Activated T-cell treated with anti-CD3 and anti-CD28 coated beads, Interleukin-2, amount 50 U/mL, for 72 hours (primary cell): ENCODE measurements at places on chromosomes 3 and 15. TPM values are rescaled to one million over a fixed set of nuclear protein-coding genes. Genes with fewer than 3 reads are reported as not detected.
A peak's percentile ranks its signal among the peaks of the same experiment; 100 is the strongest.

The KY gene
- total RNA-seq: not detected

The CX3CR1 gene
- total RNA-seq: 0.79 TPM

The BLM gene
- 90.9 TPM for total RNA-seq

The ZNF620 gene
- 5.8 TPM for total RNA-seq

GRCh38 chr15:76335307-76336253 is 993 bp upstream of the ISL2 start:
- H3K27me3 ChIP-seq: peaks cover 75% of the 10 kb centered on the region
- peak overlapping the region; percentile 41 for H3K27ac ChIP-seq
- peaks cover 15% of the 10 kb centered on the region for H3K36me3 ChIP-seq
- peak; percentile 29 for DNase-seq

- H3K27ac ChIP-seq: no peak overlapping the region
- no peak overlapping the region for H3K4me3 ChIP-seq
- peaks cover 6% of the 10 kb centered on the region for H3K27me3 ChIP-seq
- no peaks in the 10 kb centered on the region for H3K36me3 ChIP-seq
- no peaks in the 10 kb centered on the region for H3K4me1 ChIP-seq
- DNase-seq: no peak
These were observed 118.2 kb upstream of the THBS1 start for GRCh38 chr15:39462691-39463090.

DNA sequence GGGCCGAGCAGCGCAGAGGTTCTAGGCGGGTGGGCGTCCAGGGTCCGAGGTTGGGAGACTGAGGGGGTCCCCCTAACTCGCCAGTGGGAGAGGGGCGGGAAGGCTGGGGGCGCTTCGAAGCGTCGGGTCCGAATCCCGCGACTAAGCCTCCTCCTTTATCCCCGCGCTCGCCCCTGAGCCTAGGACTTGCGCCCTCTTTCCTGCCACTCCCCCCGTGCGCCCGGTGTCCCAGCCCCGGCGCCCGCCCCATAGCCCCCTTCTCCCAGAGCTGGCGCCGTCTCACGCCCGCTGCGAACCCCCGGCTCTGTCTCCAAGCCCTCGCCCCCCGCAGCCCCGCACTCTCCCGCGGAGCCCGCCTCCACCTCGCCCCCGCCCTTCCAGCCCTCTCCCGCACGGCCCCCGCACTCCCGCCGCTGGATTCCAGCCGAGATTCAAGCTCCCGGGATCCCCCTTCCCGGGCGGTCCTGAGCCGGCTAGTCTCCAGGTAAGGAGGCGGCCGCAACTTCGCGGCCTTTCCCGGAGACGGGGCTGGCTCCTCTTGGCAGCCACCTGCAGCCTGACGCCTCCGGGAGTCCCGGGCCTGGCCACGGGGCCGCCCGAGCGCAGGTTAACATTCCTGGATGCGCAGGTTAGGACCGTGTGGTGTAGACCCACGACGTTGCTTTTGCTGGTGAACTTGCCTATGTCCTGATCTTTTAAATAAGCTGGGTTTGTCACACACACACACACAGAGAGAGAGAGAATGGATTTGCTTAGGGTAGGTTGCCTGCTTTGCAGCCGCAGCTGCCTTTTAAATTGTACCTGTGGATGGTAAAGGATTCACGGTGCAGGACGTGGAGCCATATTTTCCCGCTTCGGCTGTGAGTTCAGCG is 563 bp downstream of the PXYLP1 start:
- H3K27me3 ChIP-seq: no peaks in the 10 kb centered on the region
- peaks cover 57% of the 10 kb centered on the region for H3K4me1 ChIP-seq
- H3K36me3 ChIP-seq: no peaks in the 10 kb centered on the region
- no peak overlapping the region for H3K27ac ChIP-seq
- peak overlapping the region; percentile 95 for H3K4me3 ChIP-seq

DNA sequence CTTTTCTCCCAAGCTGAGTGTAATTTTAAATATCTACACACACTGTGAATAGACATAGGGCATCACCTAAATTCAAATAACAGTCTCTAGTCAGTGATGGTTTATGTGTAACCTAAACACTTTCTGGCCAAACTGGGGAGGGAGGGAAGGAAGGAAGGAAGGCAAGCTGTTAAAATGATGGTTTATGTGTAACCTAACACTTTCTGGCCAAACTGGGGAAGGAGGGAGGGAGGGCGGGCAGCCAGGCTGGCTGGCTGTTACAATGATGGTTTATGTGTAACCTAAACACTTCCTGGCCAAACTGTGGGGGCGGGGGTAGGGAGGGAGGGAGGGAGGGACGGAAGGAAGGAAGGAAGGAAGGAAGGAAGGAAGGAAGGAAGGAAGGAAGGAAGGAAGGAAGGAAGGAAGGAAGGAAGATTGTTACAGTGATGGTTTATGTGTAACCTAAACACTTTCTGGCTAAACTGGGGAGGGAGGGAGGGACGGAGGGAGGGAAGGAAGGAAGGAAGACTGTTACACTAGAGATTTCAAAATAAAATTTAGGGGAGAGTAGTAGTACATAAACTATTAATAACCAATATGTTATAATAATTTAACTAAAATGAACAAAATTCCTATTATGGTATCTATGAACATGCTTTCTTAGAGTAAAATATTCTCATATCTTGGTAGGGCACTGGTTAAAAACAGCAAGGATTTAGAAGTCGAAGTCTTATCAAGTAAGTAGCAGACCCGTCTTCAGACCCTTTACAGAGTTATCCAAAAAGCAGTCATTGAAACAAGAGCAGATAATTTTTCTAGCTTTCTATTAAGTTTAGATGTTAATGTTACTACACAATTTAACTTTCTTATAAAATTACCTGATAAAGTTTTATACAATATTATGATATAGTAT is 148.1 kb downstream of the LMLN start:
- no peak overlapping the region for H3K4me3 ChIP-seq
- H3K4me1 ChIP-seq: peaks cover 22% of the 10 kb centered on the region
- peaks cover 15% of the 10 kb centered on the region for H3K36me3 ChIP-seq
- no peak for DNase-seq
- no peak overlapping the region for H3K27ac ChIP-seq

GRCh38 chr3:24734019-24734418 is 239.4 kb upstream of the THRB start:
- H3K36me3 ChIP-seq: no peaks in the 10 kb centered on the region
- H3K27me3 ChIP-seq: no peaks in the 10 kb centered on the region
- no peak for DNase-seq
- no peaks in the 10 kb centered on the region for H3K4me1 ChIP-seq
- H3K27ac ChIP-seq: no peak overlapping the region

DNA sequence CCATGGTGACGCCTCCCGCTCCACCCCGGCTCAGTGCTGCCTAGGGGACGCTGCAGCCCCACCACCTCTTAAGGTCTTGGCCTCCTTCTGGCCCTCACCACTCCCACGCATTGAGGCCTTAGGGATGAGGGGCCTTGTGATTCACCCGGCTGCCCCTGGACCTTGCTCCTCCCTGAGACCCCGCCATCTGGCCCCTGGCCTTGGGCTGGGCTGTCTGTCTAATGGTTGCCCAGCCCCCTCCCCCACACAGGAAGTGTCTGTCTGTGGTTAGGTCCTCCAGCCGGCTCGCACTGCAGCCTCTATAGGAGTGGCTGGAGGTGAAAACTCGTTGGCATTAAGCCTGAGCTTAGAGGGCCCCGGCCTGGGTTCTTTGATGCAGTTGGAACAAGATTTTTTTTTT is 21.5 kb upstream of the MTHFS start:
- H3K27ac ChIP-seq: no peak overlapping the region
- H3K4me3 ChIP-seq: no peak overlapping the region
- no peaks in the 10 kb centered on the region for H3K27me3 ChIP-seq

DNA sequence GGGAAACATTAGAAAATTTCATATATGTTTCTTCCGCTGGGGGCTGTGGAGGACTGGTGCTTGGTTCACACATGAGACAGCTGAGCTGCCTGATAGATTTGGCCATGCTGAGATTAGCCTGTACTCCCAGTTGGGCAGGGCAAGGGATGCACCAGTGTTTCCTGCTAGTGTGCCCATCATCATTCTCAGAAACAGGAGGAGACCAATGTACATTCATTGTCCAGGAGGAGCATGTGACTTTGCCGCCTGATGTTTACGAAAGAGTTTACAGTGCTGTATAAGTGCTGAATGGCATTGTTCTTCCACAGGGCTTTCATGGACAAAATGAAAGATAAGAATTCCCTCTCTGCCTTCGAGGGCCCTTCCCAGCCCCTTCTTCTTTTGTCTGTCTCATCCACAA is 311.1 kb upstream of the THBS1 start:
- no peaks in the 10 kb centered on the region for H3K27me3 ChIP-seq
- H3K4me3 ChIP-seq: no peak overlapping the region
- no peak overlapping the region for H3K27ac ChIP-seq
- peaks cover 5% of the 10 kb centered on the region for H3K4me1 ChIP-seq
- no peaks in the 10 kb centered on the region for H3K36me3 ChIP-seq
- DNase-seq: no peak

DNA sequence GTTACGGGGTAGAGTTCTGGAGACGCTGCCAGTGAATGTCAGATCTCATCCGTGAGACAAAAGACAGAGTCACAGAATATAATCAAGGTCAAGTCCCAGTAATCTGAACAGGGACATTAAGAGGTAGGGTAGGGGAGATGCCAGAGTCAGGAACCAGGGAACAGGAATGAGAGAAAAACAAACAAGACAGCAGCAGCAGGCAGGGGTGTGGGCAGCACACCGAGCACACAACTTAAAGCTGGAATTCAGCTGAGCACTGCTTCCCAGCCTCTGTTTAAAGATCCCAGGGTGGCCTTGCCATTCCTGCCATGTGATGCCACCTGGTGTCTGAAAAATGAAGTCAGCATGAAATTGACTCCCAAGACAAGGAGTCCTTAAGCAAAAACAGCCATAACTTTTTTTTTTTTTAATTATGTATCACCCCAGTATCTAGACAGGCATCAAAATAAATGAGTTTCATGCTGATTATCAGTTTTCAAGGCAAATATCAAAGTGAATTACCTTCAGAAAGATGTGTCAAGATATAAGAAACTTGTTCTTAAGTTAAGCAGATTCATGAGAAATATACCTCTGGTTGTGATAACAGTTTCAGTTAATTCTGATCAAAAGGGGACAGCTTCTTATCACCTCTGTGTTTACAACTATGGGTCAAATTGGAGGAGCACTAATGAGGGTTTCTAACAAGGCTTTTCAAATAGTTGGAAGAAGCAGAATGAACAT is 203.7 kb downstream of the SLC9A9 start:
- H3K36me3 ChIP-seq: peaks cover 8% of the 10 kb centered on the region
- H3K27ac ChIP-seq: no peak overlapping the region
- H3K27me3 ChIP-seq: no peaks in the 10 kb centered on the region
- no peaks in the 10 kb centered on the region for H3K4me1 ChIP-seq
- H3K4me3 ChIP-seq: no peak overlapping the region

DNA sequence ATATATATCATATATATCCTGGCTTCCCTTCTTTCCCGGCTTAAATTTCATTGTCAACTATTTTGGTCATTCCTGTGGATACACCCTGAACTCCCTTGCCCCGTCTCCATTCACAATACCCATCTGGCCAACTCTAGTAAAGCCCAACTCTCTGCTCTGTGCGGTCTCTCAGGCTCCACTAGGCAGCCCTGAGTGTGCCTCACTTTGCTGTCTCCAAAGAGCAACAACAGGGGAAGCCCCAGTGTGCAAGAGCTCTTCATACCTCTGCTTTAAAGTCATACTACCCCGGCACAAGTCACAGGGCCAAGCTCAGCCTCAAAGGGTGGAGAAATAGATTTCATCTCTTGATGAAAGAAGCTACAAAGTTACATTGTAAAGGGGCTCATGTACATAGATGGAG is 18.9 kb upstream of the FEM1B start:
- H3K4me1 ChIP-seq: peaks cover 7% of the 10 kb centered on the region
- H3K4me3 ChIP-seq: no peak overlapping the region
- no peaks in the 10 kb centered on the region for H3K36me3 ChIP-seq
- peak; percentile 41 for DNase-seq
- H3K27ac ChIP-seq: no peak overlapping the region

DNA sequence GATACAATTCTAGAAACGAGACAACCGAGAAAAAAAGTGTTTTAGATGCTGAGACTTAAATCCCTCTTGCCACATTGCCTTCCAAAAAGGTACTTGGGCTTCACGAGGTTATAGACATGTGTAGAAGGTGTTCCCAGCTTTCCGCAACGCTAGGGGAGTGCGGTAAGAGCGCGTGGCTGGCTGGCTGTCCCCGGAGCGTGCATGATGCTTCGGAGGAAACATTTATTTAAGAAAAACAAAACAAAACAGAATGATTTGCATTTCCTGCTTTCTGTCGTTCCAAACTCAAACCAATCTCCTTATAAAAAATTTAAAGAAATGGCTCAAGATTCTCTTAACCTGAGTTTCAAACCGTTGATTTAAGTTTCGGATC is 841 bp downstream of the SLC6A20 start:
- DNase-seq: no peak
- peaks cover under 1% of the 10 kb centered on the region for H3K36me3 ChIP-seq
- peak overlapping the region; percentile 83 for H3K4me3 ChIP-seq
- H3K4me1 ChIP-seq: peaks cover 8% of the 10 kb centered on the region
- no peak overlapping the region for H3K27ac ChIP-seq

- H3K27me3 ChIP-seq: no peaks in the 10 kb centered on the region
- H3K4me3 ChIP-seq: no peak overlapping the region
- no peak overlapping the region for H3K27ac ChIP-seq
- no peaks in the 10 kb centered on the region for H3K4me1 ChIP-seq
- DNase-seq: no peak
- peaks cover 2% of the 10 kb centered on the region for H3K36me3 ChIP-seq
These were observed 480.7 kb downstream of the FHIT start for GRCh38 chr3:60770532-60770931.

- H3K27me3 ChIP-seq: no peaks in the 10 kb centered on the region
- no peak overlapping the region for H3K4me3 ChIP-seq
- H3K27ac ChIP-seq: no peak overlapping the region
- no peak for DNase-seq
- no peaks in the 10 kb centered on the region for H3K4me1 ChIP-seq
These were observed 227.9 kb downstream of the PYDC2 start for GRCh38 chr3:191688756-191689433.

- peaks cover 12% of the 10 kb centered on the region for H3K27me3 ChIP-seq
- H3K4me1 ChIP-seq: peaks cover 22% of the 10 kb centered on the region
- peak; percentile 75 for DNase-seq
- H3K27ac ChIP-seq: peak within 1 kb of the TSS; percentile 87
- H3K36me3 ChIP-seq: peaks cover 5% of the 10 kb centered on the region
These were observed at the start of gene SLC30A4 for GRCh38 chr15:45522328-45523165. TSS of gene SLC30A4 (minus strand) at chr15:45522755. CDS start at chr15:45522354, 401 bp downstream.

DNA sequence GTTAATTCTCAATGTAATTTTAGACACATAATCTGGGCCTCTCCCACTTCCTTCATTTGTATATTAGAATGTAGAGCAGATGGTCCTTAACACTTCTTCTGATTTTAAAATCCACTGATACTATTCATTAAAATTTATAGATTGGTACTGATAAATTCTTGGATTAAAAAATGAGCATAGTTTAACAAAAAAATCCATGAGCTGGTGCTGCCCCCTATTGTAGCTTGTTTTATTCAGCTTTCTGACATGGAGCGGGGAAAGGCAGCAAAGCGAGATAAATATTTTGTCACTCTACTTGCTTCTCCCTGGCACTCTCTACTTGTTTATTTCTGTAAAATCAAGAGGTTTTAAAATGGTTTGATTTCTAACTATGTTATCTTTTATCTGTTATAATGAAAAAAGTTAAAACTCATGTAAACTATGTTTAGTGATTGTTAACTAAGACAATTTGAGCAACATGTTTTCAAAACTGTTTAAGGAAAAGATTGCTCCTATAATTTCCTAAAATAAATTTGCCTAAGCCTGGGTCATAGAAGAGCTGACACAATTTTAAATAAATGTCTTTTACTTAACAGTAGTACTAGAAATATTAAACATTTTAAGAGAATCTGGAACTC is 26.5 kb upstream of the PLOD2 start:
- no peak overlapping the region for H3K4me3 ChIP-seq
- no peak overlapping the region for H3K27ac ChIP-seq
- H3K27me3 ChIP-seq: no peaks in the 10 kb centered on the region
- peaks cover 5% of the 10 kb centered on the region for H3K4me1 ChIP-seq
- DNase-seq: no peak
